ENCODE measurements at places on chromosomes 5 and 9.

- DNase-seq: no peak
These were observed 290.1 kb downstream of the ADAMTS6 start for GRCh38 chr5:65191554-65192135.

- DNase-seq: no peak
These were observed 37.7 kb downstream of the ARRDC3 start for GRCh38 chr5:91345461-91345860.

DNA sequence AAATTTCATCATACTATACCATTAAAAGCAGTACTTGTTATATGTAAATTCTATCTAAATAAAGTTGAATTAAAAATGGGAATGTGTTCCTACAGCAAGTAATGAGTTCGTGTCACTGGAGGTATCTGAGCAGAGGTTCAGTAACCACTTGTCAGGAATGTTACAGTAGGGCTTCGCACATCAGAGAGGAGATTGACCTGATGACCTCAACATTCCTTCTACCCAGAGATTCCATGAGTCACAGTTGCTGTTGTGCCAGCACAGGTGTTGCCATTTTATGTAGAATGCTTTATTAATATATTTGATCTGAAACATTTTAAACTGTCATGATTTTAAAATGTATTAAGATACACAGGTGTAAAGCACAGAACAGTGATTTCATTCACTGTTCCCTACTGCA lies 60.3 kb downstream of the STX17 start:
- DNase-seq: no peak

GRCh38 chr9:107161338-107161737 lies 121.7 kb upstream of the RAD23B start:
- DNase-seq: no peak
